ENCODE measurements at places on chromosomes 3 and 15.

DNA sequence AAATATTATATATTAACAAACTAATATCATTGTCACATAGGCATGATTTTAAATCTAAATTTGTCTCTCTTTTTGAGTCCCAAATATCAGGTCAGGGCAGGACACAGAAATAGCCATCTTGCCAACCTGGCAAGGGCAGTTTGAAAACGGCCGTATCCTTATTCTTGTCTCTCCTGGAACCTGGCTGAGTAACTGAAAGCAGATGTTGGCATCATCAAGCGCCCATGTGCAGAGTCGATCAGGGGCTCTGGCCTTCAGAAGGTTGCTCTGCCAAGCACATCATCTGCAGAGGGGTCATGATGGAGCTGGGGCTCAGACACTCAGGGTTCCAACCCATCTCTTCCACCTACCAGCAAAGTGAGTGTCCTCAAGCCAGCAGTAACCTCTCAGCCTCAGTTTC, 55.2 kb upstream of the OCA2 start:
- no peak for DNase-seq

GRCh38 chr15:88648357-88649214, 9.8 kb downstream of the ISG20 start:
- DNase-seq, result no peak

GRCh38 chr3:149706905-149707304, 45.4 kb downstream of the COMMD2 start:
- no peak for DNase-seq

GRCh38 chr3:108899530-108899929, 54.1 kb downstream of the GUCA1C start:
- peak; percentile 76 for DNase-seq

- no peak for DNase-seq
Observed at GRCh38 chr15:52822475-52822874, 32.3 kb upstream of the ONECUT1 start.

DNA sequence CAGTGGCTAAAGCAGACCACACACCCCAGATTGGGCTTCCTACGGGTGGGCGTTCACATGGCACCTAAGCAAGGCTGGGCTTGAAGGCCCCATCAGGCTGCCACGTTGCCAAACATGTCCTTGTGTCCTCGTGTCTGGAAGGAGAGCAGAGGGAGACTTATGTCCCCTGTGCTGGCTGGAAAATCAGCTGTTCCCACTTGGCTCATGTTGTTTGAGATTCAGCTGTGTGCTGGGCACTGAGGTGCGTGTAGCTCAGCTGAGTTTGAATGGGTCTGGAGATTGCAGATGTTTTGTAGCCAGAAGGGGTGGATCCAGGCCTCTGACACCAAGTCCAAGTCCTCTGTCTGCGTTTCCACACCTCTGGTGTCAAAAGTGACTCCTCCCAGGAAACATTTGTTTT, 34.6 kb downstream of the RLBP1 start:
- no peak for DNase-seq

- no peak for DNase-seq
Observed at GRCh38 chr15:39588531-39589192, 7.8 kb downstream of the THBS1 start.

DNA sequence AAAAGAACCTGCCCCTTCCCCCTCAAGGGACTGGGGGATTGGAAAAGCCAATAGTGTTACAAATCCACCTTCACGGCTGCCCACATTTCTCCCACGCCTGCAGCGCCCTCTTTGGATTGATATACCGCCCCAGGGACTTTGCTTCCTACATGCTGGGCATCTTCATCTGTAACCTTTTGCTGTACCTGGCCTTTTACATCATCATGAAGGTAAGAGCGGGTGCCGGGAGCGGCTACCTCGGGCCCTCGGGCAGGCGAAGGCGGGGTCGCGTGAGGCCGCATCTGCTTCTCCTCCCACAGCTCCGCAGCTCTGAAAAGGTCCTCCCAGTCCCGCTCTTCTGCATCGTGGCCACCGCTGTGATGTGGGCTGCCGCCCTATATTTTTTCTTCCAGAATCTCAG, 73.1 kb downstream of the USF3 start:
- DNase-seq, result no peak

DNA sequence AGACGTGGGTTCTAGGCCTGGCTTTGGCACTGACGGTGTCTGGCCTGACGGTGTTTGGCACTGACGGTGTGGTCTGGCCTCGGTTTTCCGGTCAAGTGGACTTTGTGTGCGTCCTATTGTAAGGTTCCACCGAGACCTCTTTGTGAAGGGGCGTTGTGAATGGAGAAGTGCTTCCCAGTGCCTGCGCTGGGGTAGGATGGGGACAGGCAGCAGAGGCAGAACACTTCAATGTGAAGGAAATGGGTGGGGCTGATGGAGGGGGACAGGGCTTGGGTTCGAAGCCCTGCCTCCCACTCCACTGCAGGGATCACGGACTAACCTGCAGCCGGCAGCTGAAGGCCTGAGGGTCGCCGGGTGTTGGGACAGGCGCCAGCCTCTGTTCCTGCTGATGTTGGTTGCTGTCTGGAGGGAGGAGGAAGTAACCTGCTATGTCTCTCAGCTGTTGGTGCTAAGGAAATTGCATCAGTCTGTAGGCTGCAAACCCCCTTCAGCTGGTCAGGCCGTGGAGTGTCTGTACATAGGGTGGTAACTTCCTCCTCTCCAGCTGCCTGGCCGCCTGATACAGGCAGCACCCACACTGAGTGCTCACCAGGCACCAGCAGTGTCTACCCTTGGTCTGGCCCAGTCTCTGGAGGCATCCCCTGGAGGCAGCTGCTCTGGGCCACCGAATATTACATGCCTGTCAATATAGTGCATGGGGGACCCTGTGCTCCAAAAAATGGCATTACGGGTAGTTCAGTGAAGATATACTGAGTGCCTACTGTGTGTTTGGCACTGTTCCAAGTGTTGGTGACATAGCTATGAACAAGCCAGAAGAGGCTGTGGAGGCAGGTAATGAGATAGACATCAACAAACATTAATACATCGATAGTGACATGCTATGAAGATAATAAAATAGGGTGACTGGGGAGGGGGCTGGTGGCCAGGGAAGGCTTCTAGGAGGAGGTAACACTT, 1.1 kb downstream of the TM6SF1 start:
- DNase-seq, result peak; percentile 25

- no peak for DNase-seq
Observed at GRCh38 chr15:39770748-39771689, 11.6 kb downstream of the FSIP1 start.

GRCh38 chr15:33454996-33455395, 144.2 kb downstream of the RYR3 start:
- no peak for DNase-seq

- DNase-seq, result no peak
Observed at GRCh38 chr3:187497052-187497451, 128.9 kb downstream of the RTP4 start.

DNA sequence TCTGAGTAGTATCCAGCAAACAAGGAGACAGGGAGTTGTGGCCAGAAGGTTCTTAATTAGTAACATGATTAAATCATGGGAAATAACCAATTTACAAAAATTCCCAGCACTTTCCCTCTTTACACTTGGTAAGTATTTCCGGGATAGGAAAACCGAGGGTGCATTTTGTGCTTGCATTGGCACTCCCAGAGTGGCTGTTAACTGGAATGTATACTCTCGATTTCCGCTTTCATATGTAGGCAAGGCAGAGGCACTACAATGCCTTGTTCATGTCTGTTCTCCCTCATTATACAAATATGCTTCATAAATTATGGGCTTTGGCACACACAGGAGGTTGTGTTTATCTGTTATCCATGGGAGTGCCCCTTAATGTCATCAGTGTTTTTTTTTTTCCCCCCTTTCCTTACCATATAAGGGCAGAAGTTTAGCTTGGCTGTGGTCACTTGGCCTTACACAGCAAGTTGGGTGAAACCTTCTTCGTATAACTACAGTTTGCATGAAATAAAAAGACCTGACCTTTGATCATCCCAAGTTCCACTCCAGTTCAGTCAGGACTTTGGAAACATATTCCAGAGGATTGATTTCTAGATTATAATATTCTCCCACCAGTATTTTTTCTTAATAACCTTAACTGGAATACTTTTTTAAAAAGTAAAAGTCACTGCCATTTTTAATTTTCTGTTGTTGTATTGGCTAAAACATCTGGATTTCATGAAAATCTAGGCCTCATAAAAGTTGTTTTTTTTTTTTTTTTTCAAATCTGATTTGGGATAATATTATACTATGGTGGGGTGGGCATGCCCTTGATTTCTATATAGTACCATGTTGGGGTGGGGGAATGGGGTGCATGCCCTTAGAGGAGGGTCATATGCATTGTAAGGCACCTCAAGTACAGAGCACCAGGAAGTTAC, 8.9 kb downstream of the TPM1 start:
- no peak for DNase-seq

DNA sequence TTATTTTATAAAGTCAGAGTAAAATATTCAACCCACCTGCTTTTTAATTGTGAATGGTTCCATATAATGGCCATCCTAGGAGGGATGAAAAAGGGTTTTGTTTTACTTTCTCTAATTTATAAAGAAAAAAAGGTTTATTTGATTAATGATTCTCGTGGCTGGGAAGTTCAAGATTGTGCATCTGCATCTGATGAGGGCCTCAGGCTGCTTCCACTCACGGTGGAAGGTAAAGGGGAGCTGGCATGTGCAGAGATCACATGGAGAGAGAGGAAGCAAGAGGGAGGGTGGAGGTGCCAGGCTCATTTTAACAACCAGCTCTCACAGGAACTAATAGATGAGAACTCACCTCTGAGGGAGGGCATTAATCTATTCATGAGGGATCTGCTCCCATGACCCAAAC, 27.7 kb upstream of the TRA2B start:
- no peak for DNase-seq

DNA sequence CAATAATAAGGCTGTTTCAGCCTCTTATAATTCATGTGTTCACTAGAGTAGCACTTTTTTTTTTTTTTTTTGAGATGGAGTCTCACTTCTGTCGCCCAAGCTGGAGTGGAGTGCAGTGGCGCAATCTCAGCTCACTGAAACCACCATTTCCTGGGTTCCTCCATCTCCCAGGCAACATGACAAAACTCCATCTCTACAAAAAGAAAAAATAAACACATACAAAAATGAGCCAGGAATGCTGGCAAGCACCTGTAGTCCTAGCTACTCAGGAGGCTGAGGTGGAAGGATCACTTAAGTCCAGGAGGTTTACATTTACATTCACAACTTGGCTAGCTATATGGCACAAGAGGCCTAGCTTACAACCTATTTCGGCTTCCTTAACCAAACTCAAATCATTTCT, 6.8 kb downstream of the USP4 start:
- DNase-seq, result no peak

DNA sequence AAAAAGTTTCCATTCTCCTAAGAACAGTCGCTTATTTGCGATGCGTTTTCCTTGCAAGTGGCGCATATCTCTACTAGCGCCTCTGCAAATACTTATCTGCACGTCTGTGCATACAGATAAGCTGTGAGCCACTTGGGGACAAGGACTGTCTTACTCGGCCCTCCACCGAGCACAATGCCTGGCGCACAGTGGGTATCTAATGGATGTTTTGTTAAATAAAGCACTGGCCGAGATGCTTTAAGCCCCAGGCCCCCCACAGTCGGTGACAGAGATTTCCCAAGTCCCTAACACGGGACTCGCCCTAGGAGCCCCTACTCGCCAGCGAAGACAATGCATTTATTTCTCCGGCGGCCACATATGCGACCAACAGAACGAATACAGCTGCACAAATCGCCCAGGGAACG, 503 bp downstream of the HLTF start:
- no peak for DNase-seq

GRCh38 chr3:137792626-137793271, 28.6 kb downstream of the SOX14 start:
- DNase-seq, result peak; percentile 62

DNA sequence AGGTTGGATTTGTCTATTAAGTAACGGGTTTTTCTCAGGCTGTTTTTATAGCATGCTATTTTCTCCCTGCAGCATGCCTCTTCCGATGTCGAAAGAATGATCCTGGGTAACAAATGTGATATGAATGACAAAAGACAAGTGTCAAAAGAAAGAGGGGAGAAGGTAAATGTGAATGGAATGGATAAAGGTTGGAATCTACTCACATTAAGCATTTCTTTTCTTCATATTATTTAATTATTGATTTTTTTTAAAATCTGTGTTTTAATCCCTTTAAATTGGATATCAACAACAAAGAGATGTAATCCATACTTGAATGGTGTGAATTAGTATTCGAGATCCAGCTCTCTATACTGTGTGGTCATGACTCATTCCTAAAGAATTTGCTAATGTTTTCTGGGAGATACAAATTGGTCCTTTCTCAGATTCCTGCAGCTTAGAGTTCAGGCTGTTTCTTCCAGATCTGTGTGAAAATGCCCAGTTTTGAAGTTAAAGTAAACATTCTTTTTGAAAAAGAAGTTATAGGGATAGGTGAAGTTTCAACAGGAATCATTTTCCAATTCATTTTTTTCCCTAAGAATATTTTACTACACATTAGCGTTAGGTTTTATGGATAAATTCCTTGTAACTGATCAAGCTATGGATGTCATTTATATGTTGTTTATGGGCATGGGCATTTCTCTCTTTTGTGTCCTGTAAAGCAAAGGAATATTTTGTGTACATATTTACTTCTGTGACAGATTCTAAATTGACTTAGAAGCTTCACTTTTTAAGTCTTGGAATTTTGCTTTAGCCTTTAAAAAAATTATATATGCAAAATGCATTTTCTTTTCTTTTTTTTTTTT, 20.8 kb upstream of the APH1B start:
- DNase-seq, result no peak

- DNase-seq, result no peak
Observed at GRCh38 chr3:183149915-183150750, 12.4 kb downstream of the LAMP3 start.

DNA sequence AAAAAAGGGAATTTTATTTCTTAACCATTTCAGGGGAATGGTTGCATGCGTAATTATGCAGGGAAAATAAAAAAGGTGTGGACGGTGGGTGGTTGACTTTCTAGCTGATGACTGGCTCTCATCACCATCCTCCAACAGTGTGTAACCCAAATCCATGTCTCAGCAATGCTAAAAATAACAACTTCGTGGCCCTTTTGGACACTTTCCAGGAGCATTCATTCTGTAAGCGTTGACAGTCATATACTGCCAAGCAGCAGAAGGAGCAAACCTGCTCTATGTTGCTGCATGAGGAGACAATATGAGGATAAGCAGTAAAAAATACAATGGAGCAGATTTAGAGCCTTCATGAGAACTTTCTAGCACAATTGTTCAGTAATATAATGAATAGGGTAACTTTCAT, 189.1 kb downstream of the ANXA2 start:
- no peak for DNase-seq

DNA sequence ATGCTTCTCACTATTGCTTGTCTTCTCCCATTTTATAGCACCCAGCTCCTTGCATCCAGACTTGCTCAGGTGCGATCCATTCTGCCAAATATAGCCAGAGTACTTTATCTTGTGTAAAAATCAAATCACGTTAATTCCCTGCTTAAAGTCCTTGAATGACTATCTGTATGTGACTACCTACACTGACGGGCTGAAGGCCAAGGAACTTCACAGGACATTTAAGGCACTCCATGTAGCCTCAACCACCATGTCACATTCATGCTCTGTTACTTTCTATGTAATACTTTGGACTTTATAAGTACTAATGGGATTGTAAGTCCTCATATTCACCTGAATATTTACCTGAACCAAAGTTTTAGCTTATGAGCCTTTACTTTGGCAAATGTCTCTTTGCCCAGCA, 489.9 kb downstream of the MECOM start:
- no peak for DNase-seq

- DNase-seq, result no peak
Observed at GRCh38 chr3:192802957-192803899, 75.9 kb upstream of the FGF12 start.

GRCh38 chr3:149368674-149369497, 8.6 kb downstream of the TM4SF1 start:
- DNase-seq, result no peak

- DNase-seq, result no peak
Observed at GRCh38 chr3:140468407-140468806, 209.5 kb upstream of the TRIM42 start.

GRCh38 chr3:131620977-131621376, 118.2 kb upstream of the MRPL3 start:
- no peak for DNase-seq
